ENCODE measurements at places on chromosomes 1 and 21.

- no peak for DNase-seq
Measured at GRCh38 chr1:161100556-161100955, 2.4 kb downstream of the KLHDC9 start.

DNA sequence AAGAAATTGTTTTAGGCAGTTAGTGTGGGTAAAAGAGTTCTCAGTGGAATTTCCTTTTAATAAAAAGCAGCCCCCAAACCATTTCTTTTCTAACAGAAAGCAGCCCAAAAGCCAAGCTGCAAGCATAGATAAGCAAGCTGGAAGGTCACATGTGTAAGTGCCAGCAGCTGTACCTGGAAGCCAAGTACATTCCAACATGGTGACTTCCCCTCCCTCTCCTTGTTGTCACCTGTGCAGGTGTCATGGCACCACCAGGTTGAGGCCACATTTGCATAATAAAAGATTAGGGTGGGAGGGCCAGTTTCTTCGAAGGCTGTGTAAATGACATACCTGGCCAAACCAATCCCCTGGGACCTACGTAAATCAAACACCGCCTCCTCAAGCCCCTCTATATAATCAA is 240.3 kb upstream of the RAB4A start:
- DNase-seq, result no peak

DNA sequence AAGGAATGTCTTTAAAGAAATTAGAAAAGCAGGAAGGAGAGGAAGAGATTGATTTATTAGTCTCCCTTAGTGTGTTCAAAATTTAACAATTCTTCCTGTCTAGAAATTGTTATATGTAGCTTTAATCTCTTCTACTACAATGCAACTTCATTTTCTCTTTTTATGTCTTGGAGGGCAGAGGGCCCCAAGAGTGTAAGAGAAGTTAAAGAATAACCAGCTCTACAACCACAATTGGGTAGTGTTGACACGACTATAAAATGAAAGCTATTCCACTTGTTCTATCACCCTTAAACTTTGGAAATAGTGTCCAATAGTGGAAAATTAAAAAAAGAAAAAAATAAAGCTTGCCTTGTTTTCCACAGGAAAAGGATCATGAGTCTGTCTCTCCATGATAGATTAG is 82.6 kb upstream of the DPYD start:
- no peak for DNase-seq

DNA sequence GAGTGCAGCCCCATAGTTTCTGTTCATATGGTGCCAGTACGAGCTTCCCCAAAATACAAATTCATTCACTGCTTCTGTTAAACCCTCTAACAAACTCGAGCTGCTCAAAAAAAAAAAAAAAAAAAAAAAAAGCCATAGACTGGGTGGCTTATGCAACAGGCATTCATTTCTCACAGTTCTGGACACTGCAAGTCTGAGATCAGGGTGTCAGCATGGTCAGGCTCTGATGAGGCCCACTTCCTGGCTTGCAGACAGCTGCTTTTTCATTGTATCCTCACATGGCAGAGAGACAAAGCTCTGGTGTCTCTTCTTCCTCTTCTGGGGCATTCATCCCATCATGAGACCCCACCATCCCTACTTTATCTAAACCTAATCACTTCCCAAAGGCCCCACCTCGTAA is 121.6 kb downstream of the PTBP2 start:
- peak; percentile 48 for DNase-seq

DNA sequence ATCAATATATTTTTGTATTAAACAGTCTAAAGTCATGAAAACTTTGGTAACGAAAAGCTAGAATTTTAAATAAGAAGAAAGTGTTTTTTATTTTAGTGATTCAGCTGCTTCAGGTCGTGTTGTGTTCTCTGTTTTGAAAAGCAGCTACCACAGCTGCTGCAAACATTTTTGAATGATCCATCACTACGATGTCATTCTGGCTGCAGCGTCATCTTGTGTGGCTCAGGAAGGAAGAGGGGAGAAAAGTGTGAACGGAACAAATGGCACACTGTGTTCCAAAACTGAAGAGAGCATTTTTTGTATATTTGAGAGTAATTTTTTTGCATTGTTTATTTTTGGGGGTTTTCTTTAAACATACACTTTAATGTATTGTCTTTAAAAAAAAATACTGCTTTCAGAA is 323.0 kb upstream of the ADGRL2 start:
- no peak for DNase-seq

Data from inflammatory macrophage (primary cell).